ENCODE measurements at places on chromosomes 16 and 17.

DNA sequence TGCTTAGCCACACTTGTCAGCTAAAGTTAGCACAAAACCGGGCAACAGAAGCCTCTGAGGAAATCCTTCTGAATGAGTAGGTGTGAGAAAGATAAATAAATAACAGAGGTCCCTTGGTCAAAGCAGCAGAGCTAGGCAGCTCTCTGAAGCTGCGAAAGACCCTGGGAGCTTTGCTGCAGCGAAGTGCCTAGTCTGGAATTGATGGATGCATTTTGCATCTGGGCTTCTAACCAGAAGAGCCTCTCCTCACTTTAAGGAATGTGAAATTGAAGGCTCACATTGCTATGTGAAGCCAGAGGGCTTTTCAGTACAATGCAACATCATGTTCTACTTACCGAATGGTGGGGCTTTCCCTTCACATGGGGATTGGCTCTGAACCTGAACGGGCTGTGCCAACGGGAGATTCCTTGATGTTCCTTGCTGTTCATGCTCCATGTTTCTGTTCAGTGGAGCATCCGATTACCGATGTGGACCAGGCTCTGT lies 274.6 kb downstream of the HS3ST3B1 start:
- no peaks in the 10 kb centered on the region for H3K36me3 ChIP-seq
- no peaks in the 10 kb centered on the region for H3K27me3 ChIP-seq
- DNase-seq, result no peak
- no peak overlapping the region for H3K27ac ChIP-seq
- H3K4me1 ChIP-seq, result peaks cover 6% of the 10 kb centered on the region

DNA sequence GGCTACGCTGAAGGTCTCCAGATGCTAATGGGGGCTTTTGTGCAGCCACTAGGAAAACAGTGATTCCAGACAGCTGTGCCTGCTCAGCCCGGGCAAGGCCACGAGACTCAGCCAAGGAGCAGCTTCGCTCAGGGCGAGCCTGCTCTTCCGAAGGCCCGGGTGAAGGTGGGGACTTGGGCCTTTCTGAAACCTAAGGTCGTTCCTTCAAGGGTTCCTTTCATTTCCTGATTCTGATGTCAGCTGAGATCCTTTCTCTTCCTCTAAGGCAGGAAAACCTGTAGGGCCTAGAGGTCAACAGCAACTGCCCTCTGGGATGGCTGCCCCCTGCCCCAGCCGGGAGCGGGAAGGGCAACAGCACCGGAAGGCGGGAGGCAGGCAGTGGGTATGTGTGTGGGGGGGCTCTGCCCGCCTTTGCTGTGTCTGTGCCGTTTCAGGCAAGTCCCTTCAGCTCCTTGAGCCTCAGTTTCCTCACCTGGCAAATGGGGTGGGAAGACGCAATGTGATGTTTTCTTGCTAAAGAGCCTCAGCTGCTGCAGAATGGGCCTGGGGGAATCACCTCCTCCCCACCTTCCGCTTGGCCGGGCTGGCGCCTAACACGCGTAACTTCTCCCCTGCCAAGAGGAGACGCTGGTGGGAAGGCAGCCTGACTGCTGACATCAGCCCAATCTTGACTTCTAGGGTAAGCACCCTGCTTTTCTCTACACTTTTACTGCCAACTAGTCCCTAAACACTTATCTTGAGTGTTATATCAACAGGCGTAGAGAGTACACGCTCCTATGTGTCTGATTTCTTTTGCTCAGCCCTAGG lies 32.8 kb downstream of the IRF8 start:
- no peak overlapping the region for H3K4me3 ChIP-seq
- no peaks in the 10 kb centered on the region for H3K27me3 ChIP-seq
- no peaks in the 10 kb centered on the region for H3K4me1 ChIP-seq

- no peaks in the 10 kb centered on the region for H3K4me1 ChIP-seq
- no peaks in the 10 kb centered on the region for H3K27me3 ChIP-seq
- no peaks in the 10 kb centered on the region for H3K36me3 ChIP-seq
- no peak for DNase-seq
- no peak overlapping the region for H3K27ac ChIP-seq
- H3K4me3 ChIP-seq, result no peak overlapping the region
These were observed 98.9 kb upstream of the AMZ2 start for GRCh38 chr17:68148936-68149335.

GRCh38 chr16:1775006-1775845 lies 2.3 kb upstream of the MRPS34 start:
- H3K27ac ChIP-seq, result no peak overlapping the region
- H3K4me1 ChIP-seq, result peaks cover 53% of the 10 kb centered on the region
- H3K27me3 ChIP-seq, result no peaks in the 10 kb centered on the region
- H3K4me3 ChIP-seq, result no peak overlapping the region
- no peak for DNase-seq
- H3K36me3 ChIP-seq, result peaks cover 36% of the 10 kb centered on the region

GRCh38 chr17:4672055-4672630 lies 30.7 kb upstream of the ALOX15 start:
- no peaks in the 10 kb centered on the region for H3K27me3 ChIP-seq
- peaks cover 58% of the 10 kb centered on the region for H3K36me3 ChIP-seq
- no peak overlapping the region for H3K27ac ChIP-seq
- no peaks in the 10 kb centered on the region for H3K4me1 ChIP-seq
- DNase-seq, result no peak
- H3K4me3 ChIP-seq, result no peak overlapping the region

GRCh38 chr16:67278773-67279295 lies 498 bp upstream of the PLEKHG4 start:
- H3K4me1 ChIP-seq, result peaks cover 30% of the 10 kb centered on the region
- H3K27me3 ChIP-seq, result no peaks in the 10 kb centered on the region
- peak overlapping the region; percentile 56 for H3K4me3 ChIP-seq
- H3K27ac ChIP-seq, result peak overlapping the region; percentile 81
- DNase-seq, result no peak
- H3K36me3 ChIP-seq, result no peaks in the 10 kb centered on the region

- no peak overlapping the region for H3K4me3 ChIP-seq
- DNase-seq, result no peak
- no peaks in the 10 kb centered on the region for H3K27me3 ChIP-seq
- H3K4me1 ChIP-seq, result peaks cover 51% of the 10 kb centered on the region
- H3K36me3 ChIP-seq, result no peaks in the 10 kb centered on the region
These were observed 88.3 kb upstream of the GSE1 start for GRCh38 chr16:85524630-85525419.

DNA sequence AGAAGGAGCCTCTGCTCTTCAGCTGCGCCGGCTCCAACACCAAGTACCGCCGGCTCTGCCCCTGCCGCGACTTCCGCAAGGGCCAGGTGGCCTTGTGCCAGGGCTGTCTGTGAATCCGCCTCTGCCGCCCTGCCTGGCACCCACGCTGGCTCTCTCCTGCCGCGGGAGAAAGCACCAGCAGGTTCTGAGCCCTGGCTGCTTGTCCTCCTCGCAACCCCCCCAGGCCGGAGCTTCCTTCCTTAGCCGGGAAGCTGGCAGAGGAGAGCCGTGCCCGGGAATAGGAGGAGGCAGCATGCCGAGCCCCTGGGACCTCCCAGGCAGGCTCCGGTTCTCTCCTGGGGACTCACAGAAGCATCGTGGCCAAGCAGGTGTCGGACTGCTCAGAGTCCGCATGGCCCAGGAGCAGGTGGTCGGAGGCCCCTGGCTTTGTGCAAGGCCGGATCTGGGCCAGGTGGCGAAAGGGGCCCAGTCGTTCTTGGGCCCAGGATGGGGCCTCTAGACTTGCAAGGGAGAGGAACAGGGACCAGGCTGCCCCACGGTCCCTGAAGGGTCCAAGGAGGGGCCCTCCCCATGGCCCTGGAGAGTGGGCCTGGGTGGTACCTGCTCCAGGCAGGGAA lies 80.6 kb downstream of the MGAT5B start:
- DNase-seq, result no peak
- no peaks in the 10 kb centered on the region for H3K4me1 ChIP-seq
- no peak overlapping the region for H3K27ac ChIP-seq
- H3K27me3 ChIP-seq, result no peaks in the 10 kb centered on the region

DNA sequence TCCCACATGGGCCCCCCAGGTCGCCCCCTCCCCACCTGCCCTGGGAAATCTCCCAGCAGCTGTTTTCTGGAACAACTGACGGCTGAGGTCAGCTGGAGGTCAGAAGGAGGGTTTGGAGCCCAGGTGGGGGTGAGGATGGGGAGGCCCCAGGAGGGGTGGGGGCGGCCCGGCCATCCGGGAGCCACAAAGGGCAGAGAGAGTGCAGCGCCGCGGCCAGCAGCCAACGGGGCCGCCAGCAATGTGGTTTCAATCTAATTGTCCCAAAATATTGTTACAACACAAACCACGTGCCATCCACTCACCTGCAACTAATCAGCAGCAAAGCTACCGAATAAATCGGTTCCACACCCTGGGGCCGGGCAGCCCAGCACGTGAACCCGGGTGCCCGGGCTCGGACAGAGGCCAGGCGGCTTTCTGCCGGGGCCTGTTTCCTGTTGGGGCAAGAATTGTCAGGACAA lies 28.3 kb upstream of the SLC38A10 start:
- no peak overlapping the region for H3K27ac ChIP-seq
- DNase-seq, result no peak
- H3K36me3 ChIP-seq, result no peaks in the 10 kb centered on the region
- no peak overlapping the region for H3K4me3 ChIP-seq
- no peaks in the 10 kb centered on the region for H3K27me3 ChIP-seq
- H3K4me1 ChIP-seq, result peaks cover 31% of the 10 kb centered on the region

- H3K4me1 ChIP-seq, result peaks cover 46% of the 10 kb centered on the region
- DNase-seq, result no peak
- H3K27me3 ChIP-seq, result no peaks in the 10 kb centered on the region
- peaks cover 55% of the 10 kb centered on the region for H3K36me3 ChIP-seq
These were observed 27.0 kb downstream of the CDIP1 start for GRCh38 chr16:4511441-4512082.

- H3K27me3 ChIP-seq, result no peaks in the 10 kb centered on the region
- H3K4me1 ChIP-seq, result peaks cover 12% of the 10 kb centered on the region
- no peak overlapping the region for H3K27ac ChIP-seq
These were observed 15.4 kb downstream of the RHBDL3 start for GRCh38 chr17:32281011-32281451.

GRCh38 chr17:51045621-51046020 lies 75.0 kb downstream of the SPAG9 start:
- H3K4me1 ChIP-seq, result peaks cover 4% of the 10 kb centered on the region
- DNase-seq, result no peak
- H3K4me3 ChIP-seq, result no peak overlapping the region
- H3K27me3 ChIP-seq, result no peaks in the 10 kb centered on the region
